ENCODE measurements at places on chromosomes 16 and 17.

GRCh38 chr16:10971560-10971961 is 27.2 kb downstream of the CLEC16A start:
- peak; percentile 91 for DNase-seq

GRCh38 chr16:28168991-28169554 is 42.7 kb downstream of the XPO6 start:
- DNase-seq, result no peak

- no peak for DNase-seq
These were observed 57.0 kb upstream of the CLEC3A start for GRCh38 chr16:77965346-77965745.

DNA sequence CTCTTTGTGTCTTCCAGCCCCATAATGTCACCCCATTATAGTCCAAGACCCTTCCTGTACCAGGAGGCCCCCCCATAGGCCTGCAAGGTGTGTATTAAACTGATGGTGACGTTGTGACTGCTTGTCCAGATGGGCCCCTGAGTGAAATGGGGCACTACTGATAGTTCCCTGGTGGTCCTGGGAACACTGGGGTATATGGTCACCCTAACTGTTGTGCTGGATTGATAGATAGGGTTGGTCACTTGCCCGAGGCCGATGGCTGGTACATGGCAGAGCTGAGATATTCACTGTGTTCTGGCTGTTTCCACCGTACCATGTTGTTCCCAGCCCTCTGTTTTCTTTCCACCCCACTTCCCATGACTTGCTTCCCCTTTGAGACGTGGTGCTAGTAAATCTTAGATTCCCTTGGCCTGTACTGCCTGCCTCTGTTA is 4.3 kb downstream of the CNP start:
- DNase-seq, result no peak

- no peak for DNase-seq
These were observed 113.1 kb downstream of the SNX29 start for GRCh38 chr16:12089492-12090150.

GRCh38 chr16:10618710-10619209 is 38.4 kb upstream of the EMP2 start:
- DNase-seq, result no peak

DNA sequence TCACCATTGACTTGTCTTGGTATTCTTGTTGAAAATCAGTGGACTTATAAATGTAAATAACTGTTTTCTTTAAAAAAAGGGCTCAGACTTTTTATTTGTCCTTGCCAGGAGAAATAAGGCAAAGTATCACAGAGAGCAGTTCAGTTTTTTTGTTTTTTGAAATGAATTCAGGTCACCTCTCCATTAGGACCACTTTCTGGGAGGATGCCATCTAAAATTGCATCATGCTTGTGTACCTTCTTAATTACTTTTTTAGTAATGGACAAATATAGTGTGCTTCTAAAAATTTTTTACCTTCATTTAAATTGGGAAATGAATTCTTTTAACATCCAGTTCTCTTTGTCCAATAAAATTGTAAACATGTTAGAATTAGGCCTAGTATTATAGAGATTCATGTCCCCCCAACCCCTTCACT is 210.0 kb downstream of the BCAS3 start:
- no peak for DNase-seq

DNA sequence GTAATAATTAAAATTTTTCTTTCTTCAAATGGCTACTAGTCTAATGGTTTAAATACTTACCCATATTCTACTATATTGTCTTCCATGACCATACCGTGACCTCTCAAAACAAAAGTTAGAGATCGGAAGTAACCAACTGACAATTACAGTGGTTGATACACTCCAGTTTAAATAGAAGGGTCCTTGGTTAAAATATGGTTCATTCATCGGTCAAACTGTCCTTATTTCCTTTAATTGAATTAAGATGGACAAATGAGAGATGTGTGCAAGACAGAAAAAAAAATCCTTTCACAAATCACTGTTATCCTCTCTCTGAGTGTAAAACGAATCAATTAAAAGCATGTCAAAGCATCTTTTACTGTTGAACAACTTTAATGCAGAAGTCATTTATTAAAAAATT is 214.3 kb upstream of the TBX2 start:
- DNase-seq, result no peak

GRCh38 chr16:56961386-56961785 is 364 bp upstream of the CETP start:
- no peak for DNase-seq

DNA sequence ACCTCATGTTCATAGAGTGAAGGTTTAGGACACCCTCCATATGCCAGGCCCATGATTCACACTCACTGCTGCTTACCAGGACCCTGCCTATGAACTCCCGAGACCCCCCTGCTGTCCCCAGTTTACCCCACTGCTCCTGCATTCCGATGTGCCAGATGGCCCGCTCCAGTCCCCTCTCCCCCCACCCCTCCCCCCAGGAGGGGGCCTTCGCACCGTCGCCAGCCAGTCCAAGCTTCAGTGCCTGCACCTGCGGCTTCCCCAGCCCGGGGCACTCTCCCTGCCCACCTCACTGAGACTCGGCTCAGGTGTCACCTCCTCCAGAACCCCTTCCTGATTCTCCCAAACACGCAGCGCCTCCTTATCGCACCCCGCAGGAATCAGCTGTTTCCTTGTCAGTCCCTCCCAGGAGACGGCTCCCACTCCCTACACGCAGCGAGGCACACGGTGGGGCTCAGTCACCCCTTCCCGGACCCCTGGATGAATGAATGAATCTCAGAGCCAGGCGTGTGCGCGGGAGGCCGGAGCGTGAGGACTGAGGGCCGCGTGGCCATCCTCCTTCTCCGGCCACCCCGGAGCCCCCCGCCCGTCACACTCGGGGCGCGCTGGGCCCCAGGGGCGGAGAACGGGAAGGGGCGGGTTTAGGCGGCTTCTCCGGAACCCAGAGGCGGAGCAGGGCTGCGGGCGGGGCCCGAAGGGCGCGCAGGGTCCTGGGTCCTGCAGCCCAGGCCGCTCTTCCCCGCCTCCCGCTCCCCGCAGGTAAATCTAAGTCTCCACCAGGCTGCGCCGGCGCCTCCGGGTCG is 1.6 kb downstream of the MYO1C start:
- DNase-seq, result peak; percentile 49

DNA sequence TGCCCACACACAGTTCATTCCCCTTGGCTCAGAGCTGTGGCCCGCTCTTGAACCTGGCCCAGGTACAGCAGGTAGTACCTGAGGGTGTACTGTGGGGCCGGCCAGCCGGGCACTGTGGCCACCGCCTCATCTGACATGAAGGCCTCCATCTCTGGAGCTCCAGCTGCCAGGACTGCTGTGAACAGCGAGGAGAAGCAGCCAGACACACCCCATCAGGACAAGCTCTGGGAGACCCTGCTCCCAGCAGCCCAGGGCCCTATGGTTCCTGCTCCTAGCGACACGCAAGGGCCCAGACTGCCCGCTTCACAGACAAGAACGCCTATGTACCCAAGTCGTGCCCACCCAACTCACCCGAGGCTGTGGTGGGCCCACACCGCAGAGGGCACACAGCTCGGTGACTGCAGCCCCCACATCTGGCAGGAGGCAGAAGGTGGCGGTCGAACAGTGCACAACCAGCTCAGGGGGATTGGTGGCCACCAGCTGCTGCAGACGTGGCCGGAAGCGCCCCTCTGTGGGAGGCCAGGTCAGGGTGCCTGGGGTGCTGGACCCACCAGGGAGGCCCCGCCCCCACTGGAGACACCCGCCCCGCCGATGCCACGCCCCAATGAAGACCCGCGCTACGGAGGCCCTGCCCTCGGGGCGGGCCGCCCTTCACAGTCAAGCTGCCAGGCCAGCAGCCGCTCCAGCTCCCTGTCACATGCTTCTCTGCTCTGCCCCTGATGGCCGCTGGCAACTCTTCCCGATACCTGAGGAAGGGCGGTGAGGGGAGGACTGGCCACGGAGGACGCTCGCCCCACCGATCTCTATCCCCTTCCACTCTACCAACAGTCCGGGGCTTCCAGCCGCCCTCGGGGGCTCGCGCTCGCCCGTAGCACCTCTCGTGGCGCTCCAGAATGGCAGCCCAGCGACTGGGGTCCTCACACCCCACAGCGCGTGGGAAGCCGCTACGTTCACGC is 1.1 kb upstream of the STUB1 start:
- peak; percentile 80 for DNase-seq

DNA sequence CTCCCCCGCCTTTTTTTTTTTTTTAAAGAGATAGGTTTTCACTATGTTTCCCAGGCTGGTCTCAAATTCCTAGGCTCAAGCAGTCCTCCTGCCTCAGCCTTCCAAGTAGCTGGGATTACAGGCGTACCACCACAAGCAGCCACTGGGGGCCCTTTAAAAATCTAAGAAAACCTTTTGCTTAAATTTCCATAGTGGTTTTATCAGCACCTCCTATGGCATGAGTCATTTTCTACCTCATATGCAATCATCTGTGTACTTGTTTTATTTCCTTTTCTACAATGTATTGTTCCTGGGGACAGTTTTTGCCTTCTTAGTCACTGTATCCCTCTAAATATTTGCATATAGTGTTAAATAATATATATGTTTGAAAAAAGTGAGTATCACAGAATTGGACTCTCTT is 29.2 kb downstream of the GNA13 start:
- no peak for DNase-seq

DNA sequence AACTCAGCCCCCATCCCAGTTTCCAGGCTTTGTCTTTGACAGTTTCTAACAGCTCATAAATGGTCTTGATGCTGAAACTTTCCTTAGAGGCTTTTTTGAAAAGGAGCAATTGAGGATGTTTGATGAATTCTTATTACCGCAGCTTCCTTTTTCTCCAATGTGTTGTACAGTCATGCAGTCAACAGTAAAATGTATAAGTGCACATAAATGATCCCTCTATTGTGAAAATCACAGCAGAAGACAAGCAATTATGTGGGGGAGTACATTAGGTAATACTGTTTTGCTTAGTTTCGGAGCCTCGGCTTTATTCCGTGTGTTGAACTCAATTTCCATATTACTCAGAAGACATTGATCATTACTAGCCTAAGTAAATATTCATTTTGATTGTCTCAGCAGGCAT is 673.7 kb downstream of the CDH8 start:
- no peak for DNase-seq

- no peak for DNase-seq
These were observed 27.1 kb downstream of the ZNF652 start for GRCh38 chr17:49334744-49335512.

All from left lung (tissue), 14 donors.